Ovary (tissue), 10 donors: ENCODE measurements at places on chromosomes 2 and 18. TPM values are rescaled to one million over a fixed set of nuclear protein-coding genes. Genes with fewer than 3 reads are reported as not detected.

- DNase-seq, result no peak
These were observed 56.1 kb downstream of the SLC35F5 start for GRCh38 chr2:113700186-113700841.

The MROH2A gene
- not detected for total RNA-seq

DNA sequence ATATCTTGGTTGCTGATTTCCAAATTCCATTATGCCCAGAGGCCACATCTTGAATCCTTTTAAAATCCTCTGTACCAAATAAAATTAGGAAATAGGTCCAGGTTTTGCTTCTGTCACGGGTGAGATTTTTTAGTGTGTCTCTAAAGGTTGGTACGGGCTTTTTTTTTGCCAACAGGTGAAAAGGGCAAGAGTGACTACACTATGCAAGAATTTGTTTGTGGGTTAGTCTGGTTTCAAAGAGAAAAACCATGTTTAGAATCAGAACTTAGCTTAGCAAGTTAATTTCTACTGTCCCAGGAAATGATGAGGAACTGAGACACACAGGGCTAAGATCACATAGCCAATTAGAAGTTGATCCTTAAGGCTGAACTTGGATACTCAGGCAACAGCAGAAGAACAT is 41.7 kb downstream of the POLR1A start:
- no peak for DNase-seq

The GPR35 gene
- total RNA-seq, result 2.3 TPM

- no peak for DNase-seq
These were observed 23.7 kb downstream of the B3GNT2 start for GRCh38 chr2:62219407-62220159.

The TTC27 gene
- 17.5 TPM for total RNA-seq

GRCh38 chr2:216302981-216303676 is 69.2 kb downstream of the MARCHF4 start:
- no peak for DNase-seq

GRCh38 chr2:199742884-199743283 is 108.1 kb downstream of the FTCDNL1 start:
- no peak for DNase-seq
